H9 (cell line): ENCODE measurements at places on chromosomes 13 and 19.

DNA sequence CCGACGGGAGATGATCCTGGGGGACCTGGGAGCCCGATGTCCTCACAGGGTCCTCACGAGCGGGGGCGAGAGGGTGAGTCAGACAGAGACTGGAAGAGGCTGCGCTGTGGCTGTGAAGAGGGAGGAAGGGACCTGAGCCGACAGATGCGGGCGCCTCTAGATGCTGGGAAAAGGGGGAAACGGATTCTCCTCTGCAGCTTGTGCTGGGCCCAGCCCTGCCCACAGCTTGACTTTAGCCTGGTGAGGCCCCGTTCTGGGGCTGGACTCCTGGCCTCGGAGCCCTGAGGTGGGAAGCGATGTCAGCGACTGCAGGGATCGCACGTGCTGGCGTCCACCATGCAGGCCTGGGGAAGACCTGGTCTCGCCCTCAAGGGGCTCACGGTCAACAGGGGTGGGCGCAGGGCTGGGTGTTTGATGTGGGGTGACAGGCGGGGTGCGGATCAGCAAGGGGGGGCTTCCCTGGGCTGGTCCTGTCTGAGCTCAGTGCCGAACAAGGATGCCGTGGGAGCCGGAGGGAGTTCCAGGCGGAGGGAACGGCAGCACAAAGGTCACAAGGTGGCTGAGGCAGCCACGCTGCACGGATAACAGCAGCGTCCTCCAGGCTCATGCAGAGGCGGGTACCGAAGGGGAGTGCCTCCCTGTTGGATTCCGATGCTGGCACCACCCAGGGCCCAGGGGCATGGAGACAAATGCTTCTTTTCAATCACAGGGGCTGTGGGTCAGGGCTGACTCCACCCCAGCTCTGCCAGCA, 31.8 kb downstream of the PIP5K1C start:
- DNase-seq = no peak

DNA sequence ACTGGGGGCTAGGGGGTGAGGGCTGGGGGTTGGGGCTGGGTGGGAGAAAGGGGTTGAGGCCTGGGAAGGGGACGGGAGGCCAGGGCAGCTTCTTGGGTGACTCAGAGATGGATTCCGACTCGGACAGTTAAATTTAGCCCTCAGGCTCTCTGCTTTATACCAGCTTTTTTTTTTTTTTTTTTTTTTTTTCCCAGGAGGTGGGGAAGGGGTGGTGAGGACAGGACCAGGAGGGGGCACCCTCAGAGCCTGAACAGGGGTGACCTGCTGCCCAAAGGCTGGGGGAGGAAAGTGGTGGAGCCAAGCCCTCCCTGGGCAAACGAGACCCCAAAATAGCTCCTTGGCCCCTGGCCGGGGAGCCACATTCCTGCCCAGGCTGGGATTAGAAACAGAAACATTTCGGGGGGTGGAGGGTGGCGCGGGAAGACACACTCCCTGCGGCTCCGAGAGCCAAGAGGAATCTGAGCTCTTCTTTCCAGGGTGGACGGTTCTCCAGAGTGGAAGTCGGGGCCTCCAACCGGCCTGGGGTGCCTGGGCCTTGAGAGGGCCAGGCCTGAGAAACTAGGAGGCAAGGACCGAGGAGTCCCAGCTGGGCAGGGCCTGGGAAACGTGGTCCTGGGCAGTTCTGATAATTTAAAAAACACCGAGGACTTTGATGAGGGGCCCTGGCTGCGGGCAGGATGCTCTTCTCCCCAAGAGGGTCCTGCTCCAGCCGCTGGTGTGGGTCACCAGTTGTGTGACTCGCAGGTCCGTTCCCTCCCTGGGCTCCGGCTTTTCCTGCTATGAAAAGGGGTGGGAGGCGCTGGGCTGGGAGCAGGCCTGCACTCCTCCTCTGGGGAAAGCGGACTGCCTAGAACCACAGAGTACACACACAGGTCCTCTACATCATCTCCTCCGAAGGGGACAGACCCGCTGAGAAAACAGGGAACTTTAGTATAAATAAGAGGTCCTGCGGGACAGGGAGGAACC, 813 bp upstream of the DMPK start:
- DNase-seq = peak; percentile 36

- no peak for DNase-seq
Observed at GRCh38 chr13:97121894-97122293, 100.2 kb upstream of the MBNL2 start.

DNA sequence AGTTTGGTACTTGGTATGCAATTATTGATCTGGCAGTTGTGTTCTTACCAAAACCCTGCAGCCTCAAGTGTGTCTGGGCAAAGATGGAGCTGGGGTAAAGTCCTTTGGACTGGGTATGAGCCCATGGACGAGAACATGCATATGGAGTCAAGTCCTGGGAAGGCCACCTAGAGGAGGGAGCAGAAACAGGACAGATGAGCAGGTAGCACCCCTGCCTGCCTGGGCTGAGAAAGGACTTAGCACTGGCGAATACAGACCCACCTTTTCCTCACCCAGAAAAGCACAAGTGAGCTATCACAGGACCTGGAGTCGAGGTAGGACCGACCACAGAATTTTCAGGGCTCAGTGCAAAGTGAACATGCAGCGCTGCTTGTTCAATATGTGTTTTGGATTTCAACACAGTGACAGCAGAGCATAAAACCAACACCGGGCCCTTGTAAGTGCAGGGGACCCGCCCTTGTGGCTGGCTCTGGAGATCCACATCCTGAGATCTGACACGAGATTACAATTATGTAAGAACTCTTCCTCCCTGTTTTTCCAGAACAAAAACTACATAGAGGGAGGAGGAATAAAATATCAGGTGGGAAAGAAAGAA, 25.9 kb downstream of the IGFL2 start:
- DNase-seq = no peak

DNA sequence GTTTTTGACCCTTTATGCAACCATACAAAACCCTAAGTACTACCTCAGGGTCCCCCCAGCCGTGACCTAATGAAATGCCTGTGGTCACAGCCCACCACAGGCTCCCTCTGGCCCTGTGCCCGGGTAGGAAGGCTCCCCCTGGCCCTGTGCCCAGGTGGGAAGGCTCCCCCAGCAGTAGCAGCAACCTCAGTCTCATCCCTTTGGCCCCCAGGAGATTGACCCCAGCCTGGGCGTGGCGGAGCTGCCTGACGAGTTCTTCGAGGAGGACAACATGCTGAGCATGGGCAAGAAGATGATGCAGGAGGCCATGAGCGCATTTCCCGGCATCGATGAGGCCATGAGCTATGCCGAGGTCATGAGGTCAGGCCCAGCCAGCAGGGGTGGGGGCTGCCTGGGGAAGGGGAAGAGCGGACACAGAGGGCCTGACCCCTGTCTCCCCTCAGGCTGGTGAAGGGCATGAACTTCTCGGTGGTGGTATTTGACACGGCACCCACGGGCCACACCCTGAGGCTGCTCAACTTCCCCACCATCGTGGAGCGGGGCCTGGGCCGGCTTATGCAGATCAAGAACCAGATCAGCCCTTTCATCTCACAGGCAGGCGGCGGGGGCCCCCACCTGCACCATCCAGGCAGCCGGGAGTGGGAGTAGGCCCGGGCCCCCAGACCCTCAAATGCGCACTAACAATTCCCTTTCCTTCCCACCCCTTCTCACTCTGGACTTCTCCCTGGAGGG, 6.3 kb upstream of the BEST2 start:
- no peak for DNase-seq

- no peak for DNase-seq
Observed at GRCh38 chr19:55959996-55960675, 12.5 kb downstream of the NLRP8 start.

GRCh38 chr19:39906283-39906682, 28.2 kb downstream of the FCGBP start:
- DNase-seq = no peak
